ENCODE measurements at places on chromosomes 13 and 19.

DNA sequence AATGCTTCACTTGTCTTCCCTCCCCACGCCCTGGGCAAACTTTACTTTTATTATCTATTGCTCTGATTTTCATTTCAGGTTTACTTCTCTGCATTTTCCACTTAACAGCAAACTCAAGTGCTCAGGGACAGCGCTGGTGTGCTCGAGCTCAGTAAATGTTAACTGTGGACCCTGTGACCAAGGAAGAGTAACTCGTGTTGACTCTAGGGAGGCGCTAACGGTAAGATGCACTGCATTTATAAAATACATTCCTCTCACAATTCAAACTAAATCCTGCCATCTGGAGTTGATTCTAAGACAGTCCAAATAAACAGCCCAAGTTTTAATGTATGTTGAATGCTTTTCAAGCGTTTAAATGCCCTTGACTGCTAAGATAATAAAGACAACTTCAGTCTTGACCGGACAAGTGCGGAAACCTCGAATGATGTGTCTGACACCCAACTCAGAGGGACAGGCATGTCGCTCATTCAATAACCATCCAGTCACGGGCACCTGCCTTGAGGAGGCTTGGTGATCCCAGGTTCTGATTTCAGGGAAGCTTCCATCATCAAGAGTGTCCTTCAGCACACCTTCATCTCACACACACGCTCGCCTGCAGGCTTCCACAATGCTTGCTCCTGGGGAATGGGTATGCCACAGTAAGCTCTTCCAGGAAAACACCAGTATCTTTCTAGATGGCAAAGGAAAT, 93.2 kb downstream of the STK24 start:
- no peak for DNase-seq

- DNase-seq = no peak
Measured at GRCh38 chr19:36136964-36137686, 2.7 kb upstream of the CAPNS1 start.

- DNase-seq = no peak
Measured at GRCh38 chr19:4114181-4114580, 9.7 kb downstream of the MAP2K2 start.

GRCh38 chr13:95247171-95247570, 54.1 kb downstream of the ABCC4 start:
- no peak for DNase-seq

DNA sequence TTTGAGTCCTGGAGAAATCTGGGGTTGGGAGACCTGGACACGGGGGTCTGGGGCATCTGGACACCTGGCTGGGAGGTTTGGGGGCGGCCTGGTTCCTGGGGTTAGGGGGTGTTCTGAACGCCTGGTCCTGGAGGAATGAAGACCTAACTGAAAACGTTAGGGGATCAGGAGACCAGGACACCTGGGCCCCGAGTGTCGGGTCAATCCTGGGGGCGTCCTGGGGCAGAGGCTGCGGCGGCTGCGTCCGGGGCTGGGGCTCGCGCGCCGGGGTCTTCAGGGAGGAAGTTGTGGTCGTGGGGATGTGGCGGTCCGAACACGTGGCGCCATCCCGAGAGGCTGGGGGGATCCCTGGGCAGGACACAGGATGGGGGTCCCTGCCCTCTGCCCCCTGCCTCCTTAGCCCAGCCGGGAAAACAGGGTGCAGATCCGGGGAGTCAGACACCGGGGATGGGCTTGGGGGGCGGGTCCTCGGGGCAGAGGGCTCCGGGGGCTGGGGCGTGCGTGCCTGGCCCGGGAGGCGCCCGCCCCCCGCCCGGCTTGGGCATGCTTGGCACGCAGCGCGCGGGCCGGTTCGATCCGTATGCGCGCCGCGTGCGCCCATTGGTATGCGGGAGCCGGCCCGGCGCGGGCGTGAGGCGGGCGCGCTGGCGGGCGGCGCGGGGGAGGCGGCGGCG, 632 bp downstream of the NPAS1 start:
- no peak for DNase-seq

DNA sequence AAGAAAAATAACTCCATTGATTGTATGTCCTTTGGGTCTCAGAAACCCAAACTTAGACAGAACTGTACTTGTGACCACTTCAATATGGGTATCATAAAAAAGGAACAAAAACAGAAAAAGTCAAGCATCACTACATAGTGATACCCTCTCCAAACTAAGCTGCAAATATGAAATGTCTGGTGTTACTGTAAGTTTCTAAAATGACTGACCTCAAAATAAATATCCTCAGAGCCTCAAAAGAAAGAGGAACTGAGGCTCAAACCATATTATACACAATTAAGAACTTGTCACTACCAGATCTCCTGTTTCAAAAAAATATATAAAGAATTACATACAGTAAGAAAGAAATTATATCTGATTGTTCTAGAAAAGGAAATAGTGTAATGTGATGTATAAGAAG, 787.9 kb upstream of the KLHL1 start:
- DNase-seq = no peak

DNA sequence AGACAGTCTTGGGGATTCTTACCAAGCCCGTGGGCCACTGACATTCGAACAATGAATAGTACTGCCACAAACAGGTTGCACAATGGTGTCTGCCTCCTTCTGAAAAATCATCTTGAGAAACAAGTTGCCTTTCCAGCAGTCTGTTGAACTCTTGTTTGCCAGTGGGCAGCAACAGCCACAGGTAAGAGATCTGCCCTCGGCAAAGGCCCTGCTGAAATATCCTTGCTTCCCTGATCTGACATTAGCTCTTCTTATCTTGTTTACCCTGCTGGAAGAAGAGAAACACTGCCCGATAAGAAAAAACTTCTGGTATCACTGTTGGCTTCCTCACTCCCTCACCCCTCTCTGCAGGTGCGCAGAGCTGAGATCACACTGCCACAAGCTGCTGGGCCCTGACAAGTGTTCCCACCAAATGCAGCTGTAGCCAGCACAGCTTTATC, 2.0 kb downstream of the DOCK9 start:
- DNase-seq = no peak

DNA sequence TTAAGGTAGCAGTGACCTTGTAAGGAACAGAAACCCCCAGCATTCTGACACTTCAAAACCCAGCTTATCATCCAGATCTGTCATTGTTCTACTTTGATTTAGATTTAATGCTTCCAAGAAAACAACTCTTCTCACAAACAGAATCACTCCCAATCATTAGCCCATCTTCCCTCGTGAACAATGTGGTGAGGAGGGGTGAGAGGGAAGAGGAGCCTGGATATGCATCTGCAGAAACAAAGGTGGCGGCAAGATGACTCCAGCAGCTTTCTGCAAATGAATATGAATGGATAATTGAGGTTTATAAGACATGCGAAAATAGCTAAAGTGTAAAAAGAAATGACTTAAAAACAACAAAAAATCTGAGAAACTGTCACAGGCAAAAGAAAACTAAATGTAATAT, 859.9 kb upstream of the SLC10A2 start:
- DNase-seq = no peak

GRCh38 chr13:78610381-78610883, 7.1 kb upstream of the POU4F1 start:
- DNase-seq = no peak

GRCh38 chr19:45815481-45816216, 541 bp upstream of the RSPH6A start:
- no peak for DNase-seq

DNA sequence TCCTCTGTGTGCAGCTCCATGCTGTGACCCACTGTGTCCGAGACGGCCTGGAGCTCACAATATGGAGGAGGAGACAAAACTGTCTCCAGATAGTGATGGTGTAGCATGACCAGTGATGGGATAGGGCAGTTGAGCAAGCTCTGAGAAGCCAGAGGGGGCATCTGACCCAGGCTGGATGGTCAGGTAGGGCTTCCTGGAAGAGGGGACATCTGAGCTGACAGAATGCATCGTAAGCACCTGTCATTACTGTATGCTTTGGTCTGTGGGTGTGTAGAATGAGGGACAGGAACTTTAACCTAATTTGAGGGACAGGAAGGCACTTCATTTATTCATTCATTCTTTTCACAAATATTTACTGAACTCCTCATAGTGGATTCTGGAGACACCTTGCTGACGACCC, 6.5 kb upstream of the TOMM40 start:
- DNase-seq = no peak

- no peak for DNase-seq
Measured at GRCh38 chr13:99144306-99144705, 56.3 kb upstream of the UBAC2 start.

DNA sequence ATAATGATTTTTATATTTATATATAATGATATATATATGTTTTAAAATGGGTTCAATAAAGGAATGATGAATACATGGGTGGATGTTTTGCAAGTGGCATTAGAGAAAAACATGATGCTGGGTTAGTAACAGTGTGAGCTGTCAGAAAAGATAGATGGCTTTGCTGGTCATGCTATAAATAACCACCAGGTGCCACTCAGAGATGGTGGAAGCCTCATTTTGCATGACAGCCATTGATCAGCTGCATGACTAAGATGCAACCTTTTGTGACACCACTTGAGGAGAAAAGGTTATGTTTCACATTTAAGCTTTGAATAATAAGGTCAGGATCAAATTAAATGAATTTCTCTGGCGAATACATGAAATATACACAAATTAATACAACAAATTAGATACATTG, 737.7 kb downstream of the PCDH9 start:
- no peak for DNase-seq

DNA sequence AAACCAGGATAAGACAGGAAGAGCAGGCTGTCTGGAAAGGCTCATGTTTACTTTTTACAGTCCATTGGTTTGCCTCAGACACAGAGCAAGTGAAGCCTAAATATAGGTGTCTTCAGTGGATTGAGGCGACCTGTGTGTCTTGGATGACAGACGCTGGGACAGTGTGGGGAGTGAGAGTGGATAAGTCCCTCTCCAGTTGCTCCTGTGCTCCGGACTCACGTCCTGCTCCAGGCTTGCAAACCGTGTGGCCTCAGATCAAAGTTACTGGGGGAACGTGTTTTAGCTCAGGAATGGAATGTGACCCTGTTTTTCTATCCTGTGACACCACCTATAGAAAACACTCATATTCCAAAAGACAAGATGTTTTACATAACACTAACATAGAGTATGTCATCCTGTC, 465.7 kb downstream of the MYO16 start:
- DNase-seq = no peak

GRCh38 chr19:5651361-5651760, 28.5 kb downstream of the SAFB start:
- no peak for DNase-seq

DNA sequence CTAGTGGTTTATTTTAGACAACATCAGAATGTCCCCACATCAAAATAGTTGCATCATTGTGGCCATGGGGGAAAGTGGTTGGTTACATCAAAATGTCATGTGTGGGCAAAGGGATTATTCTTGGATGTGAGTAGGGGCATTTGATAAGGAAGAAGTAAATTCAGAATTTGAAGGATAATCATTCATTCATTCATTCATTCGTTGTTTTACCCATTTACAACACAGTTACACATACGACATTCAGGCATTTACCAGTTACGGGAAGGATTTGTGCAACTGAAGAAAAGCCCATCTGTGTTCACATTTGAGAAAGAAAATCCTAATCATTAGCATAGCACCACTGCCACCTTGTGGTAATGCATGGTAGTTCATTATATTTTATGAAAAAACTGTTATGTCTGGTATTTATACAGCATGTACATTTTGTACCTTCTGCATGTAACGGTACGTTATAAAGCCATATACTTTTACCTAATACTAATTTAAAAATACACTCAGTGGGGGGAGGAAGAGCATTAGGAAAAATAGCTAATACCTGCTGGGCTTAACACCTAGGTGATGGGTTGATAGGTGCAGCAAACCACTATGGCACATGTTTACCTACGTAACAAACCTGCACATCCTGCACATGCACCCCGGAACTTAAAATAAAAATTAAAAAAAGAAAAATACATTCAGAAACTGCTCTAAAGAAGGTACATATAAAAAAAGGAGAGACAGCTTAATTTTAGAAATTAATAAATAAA, 62.1 kb downstream of the DGKH start:
- no peak for DNase-seq

DNA sequence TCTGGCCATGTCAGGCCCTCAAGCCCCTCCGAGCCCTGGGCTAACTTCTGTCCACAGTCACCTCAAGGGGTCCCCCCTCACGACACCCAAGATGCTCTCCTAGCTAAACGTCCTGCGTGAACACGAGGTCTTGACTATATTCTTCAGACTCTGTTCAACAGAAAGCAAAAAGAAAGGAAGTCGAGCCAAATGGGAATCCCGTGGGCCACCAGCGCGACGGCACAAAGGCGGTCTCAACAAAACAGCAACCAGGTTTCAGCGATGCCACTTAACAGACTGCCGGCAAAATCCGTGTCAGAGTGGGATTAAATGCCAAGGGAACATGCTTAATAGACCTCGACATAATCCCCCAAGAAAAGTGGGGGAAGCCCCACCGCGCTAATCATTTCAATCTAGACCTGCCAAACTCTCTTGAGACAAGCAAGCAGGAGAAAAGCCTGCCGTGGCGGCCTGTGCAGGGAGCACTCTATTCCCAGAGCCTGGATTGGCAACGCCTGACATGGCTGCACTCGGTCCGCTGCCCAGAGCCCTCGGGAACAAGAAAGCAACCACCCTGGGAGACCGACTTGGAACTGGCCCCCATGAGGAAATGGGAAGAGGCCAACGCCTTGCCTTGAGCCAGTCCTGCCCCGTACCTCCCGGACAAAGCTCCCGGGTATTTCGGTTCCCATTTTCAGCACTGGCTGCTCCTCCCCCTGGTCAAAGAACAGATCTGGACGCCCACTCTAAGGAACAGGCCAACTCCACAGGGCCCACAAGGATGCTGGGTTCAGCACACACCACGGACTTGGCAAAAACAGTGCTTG, 16.0 kb downstream of the ZC3H4 start:
- no peak for DNase-seq

- DNase-seq = no peak
Measured at GRCh38 chr19:10344780-10345179, 5.4 kb upstream of the ICAM3 start.

- no peak for DNase-seq
Measured at GRCh38 chr13:25775275-25775674, 276.5 kb downstream of the SHISA2 start.

DNA sequence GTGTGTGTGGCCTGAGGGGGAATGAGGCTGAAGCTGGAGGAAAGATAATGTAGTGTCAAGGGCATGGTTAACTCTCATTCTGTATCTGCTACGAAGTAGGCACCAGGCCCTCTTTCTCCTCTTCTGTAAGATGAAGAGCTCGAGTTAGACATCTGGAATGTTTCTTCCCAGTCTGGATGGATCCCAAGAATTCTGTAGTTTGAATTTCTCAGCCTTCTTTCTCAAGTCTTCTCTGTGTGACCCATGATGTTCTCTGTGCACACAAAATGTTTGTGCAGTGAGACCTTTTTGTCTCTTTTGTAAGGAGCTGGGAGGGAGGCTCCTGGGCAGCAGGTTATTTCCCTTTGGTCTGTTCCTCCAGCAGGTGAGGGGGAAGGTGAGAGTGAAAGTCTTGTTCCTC, 13.7 kb downstream of the FGF9 start:
- DNase-seq = no peak

DNA sequence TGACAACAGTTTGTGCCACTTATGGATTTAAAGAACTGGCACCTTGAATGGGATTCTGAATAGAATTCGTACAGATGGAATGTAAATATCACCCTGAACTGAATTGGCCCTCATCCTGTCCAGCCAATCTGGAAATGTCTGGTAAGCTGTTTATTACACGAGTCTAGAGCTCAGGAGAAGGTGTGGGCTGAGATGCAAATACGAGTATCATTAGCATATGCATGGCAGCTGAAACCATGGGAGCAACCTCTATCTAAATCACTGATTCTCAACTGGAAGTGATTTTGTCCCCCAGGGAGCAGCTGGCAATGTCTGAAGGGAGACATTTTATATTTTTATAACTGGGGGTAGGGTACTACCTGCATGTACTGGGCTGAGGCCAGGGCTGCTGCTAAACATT, 15.6 kb upstream of the VWA8 start:
- DNase-seq = no peak
